Activated CD4-positive, CD25-positive, alpha-beta regulatory T cell treated with anti-CD3 and anti-CD28 coated beads, Interleukin-2, amount 50 U/mL, for 24 hours (primary cell): ENCODE measurements at places on chromosomes 12 and 14.

DNA sequence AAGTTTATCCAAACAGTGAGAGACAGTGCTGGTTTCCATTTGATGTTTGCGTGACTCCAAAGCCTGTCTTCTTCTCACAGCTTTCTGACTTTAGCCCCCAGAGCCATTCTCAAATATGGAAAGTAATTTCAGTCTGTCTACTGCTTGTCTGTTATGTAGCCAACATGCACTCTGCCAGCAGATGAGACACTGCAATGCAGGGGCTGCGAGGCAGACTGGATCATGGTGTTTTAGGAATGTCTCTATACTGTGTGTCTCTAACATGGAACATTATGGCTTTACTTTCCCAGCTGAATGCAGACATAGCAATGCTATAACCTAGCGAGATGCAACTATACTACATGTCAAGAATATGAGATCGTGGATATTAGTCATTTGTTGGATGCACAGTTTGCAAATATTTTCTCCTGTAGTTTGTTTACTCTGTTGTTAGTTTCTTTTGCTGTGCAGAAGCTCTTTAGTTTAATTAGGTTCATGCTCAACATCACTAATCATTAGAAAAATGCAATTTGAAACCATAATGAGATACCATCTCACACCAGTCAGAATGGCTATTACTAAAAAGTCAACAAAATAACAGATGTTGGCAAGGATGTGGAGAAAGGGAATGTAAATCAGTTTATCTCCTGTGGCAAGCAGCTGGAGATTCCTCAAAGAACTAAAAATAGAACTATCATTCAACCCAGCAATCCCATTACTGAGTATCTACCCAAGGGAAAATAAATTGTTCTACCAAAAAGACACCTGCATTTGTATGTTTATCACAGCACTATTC lies 235.8 kb upstream of the TMTC1 start:
- no peak for ATAC-seq

DNA sequence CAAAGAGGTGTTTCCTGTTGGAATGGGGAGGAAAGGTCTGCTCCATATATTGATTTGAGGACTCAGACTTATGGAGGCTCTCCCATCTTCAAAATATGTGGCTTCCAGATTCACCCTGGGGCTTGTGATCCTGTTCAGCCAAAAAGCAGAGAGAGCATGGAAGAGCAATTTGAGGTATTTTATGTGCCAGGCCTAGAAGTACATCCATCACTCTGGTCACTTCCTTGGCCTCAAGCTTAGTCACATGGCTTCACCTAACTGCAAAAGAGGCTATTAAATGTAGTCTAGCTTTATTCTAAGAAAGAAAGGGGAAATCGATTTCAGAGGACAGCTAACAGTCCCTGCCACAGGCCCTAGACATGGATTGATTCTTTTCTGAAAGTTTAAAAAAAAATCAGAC lies 86.2 kb downstream of the C12orf50 start:
- no peak for ATAC-seq

DNA sequence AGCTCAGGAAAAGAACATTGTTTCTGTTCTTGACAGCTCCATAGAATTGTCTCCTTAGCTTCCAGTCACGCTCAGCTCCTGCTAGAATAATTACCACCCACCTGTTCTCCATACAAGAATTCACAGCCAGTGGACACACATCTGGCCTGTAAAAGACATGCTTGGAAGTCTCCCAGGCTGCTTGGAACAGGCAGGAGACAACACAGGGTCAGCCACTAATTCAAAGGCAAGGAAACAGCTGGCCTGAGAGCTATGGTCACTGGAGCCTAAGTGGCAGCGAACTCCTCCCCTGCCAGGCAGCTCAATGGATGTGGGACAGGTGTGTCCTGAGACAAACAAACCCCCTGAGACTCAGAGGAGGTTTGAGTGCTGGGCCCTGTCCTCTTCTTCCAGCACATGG lies 22.9 kb upstream of the LTBP2 start:
- no peak for ATAC-seq

GRCh38 chr14:102085488-102085887 lies 1.4 kb downstream of the HSP90AA1 start:
- no peak for ATAC-seq

DNA sequence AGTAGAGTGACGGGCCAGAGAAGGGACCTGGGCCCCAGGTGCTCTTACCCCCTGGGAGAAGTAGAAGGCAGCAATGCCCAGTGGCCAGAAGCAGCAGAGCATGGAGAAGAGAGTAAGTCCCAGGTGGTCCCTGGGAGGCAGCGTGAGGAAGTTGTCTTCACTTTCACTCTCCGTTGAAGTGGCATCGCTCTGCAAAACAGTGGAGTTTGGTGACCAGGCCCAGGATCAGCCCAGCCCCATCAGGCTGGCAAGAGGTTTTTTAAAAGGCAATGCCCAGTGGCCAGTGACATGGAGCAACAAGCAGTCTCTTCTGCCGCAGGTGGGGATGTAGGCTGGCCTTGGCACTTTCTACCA lies 18.2 kb downstream of the SYNDIG1L start:
- no peak for ATAC-seq

GRCh38 chr12:11861864-11862600 lies 208.7 kb upstream of the BCL2L14 start:
- ATAC-seq, result no peak

DNA sequence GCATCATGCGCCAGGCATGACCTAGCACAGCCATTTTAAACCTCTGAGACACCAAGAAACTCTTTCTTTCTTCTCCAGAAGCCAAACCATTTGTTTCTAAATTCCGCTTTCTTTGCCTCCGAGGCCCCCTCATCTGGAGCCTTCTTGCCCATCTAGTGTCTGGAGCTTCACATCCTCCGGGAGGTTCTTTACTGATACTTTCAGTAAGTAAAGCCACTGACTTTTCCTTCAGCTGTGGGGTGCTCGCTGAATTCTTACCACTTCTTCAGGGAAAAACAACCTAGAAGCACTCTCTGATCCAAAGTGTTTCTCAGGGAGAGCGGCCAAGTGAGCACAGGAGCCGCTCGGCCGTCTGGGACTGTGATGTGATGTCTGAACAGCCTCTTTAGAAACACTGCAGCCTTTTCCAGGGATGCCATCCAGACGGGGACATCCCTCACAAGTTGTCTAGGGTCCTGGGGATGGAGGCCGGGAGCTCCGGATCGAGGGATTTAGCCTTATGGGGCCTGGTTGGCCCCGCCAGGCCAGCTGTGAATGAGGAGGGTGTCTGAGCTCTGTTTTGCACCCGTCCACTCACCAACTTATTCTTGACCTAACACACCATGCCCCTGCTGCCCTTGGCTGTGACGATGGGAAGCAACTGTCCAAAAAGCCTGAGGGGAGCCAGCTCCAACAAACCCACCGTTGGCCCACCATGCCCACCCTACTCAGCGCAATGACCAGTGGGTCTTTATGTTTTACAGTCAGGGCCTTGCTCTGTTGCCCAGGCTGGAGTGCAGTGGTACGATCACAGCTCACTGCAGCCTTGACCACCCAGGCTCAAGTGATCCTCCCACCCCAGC lies 160.6 kb downstream of the ZFP36L1 start:
- no peak for ATAC-seq

DNA sequence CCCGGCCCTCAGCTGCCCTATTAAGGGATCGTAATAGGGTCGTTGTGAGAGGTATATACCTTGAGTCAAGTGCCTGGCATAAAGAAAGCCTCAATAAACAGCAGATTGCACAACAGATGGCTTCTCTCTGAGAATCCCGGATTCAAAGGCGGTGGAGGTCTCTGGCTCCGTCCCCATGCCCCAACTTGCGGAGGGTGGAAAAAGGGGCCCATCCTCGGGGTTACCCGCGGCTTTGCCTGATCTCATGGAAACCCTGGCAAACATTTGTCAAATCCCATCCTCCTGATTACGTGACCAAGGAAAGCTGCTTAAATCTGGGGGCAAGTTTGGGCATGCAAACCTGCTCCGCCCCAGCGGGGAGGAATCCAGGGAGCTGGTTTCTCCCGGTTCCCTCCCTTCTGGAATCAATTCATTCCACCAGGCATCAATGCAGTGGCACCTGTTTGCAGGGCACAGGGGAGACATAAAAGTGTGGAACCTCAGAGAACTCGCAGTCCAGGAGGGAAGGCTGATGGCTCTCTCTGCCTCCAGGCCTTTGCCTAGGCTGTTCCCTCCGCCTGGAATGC lies 12.3 kb downstream of the TRPV4 start:
- ATAC-seq, result no peak
